ENCODE measurements at places on chromosomes 6 and 20.

- ATAC-seq: no peak
These were observed 53.3 kb downstream of the SLC22A23 start for GRCh38 chr6:3403238-3404173.

- ATAC-seq: no peak
These were observed 73.3 kb downstream of the MAP3K4 start for GRCh38 chr6:161064915-161065314.

DNA sequence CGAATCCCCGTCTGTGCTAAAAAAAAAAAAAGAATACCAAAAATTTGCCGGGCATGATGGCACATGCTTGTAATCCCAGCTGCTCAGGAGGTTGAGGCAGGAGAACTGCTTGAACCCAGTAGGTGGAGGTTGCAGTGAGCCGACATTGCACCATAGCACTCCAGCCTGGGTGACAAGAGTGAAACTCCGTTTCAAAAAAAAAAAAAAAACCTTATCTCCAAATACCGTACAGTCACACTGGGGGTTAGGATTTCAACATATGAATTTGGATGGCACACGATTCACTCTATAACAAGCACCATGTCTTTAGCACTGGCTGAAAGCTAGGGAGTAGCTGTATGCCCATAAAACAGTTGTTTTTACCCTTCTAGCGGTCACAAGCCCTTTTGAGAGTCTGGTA, 3.8 kb downstream of the SMIM13 start:
- ATAC-seq: no peak

DNA sequence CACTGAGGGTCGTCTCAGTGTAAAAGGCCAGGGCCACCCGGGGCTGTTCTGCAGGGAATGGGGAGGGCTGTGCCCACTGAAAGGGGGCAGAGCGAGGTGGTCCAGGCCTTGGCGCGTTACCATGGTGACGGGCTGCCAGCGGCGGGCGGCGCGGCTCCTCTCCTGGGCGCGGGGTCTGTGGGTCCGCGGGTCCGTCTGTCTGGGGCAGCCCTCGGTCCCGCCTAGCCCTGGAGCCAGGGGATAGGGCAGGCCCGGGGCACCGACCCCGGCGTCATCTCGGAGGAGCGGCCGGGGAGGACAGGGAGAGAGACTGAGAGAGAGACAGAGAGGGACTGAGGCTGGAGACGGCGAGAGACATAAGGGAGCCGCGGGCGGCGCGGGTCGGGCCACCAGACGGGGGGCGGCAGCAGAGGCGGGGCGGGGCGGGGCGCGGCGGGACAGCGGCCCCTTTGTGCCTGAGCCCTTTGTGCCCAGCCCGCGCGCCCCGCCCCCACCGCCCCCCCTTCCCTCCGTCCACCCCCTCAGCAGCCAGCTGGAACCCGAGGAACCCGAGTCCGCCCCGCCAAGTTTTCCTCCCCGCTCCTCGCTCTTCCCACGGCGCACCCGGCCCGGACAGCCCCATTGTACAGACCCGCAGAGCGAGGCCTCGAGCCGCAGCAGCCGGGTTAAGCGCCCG, at the start of gene KIAA1755:
Gene KIAA1755, minus strand, starts transcription at position 358 of the 676 bp plus-strand sequence. Its CDS starts 235 bp downstream, at position 123.
- ATAC-seq: peak; percentile 72

DNA sequence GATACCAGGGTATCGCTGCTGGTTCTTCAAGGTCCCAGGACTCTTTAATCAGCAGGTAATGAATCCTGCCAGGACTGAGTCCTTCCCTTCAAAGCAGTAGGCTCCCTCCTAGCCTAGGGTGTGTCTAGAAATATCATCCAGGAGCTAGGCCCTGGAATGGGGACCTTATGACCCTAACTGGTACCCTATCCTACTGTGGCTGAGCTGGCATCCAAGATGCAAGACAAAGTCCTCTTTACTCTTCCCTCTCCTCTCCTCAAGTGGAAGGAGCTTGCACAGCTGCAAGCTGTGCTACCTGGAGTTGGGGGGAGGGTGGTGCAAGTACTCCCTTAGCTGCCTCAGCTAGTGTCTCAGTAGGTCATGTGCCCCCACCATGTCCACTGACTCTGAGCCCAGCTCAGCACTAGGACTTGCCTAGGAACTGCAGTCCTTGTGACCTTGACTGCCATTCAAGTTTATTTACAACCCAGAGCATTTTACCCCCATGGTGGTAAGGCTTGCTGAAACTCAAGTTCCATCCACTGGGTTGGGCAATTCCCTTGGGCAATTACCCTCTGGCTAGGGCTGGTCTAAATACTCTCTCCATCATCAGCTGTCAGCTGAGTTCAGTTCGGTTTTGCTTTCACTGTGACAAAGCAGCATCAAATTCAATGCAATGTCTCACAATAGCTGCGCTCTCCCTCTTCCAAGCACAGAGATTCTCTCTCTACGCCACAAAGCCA, 48.4 kb upstream of the TOP1 start:
- ATAC-seq: no peak

- ATAC-seq: no peak
These were observed 51.0 kb upstream of the CLDN20 start for GRCh38 chr6:155212616-155213380.

- ATAC-seq: no peak
These were observed 1.4 kb downstream of the LTA start for GRCh38 chr6:31573239-31574105.

DNA sequence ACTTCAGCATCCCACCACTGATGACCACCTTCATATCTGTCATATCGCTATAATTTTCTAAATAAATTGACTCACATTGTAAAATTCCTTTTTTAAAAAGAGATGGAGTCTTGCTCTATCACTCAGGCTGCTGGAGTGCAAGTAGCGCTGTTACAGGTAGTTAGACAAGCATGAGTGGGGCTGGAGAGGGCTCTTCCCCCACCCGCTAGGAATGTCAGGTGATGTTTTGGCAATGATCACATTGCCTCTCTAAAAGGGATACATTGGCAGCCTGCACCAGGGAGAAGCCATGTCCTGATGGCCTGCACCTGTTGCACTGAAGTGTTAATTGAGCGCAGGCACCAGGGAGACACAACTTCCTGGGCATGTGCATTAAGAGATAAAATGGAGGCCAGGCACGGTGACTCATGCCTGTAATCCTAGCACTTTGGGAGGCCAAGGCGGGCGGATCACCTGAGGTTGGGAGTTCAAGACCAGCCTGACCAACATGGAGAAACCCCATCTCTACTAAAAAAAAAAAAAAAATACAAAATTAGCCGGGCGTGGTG, 16.9 kb upstream of the SLC22A16 start:
- no peak for ATAC-seq

- ATAC-seq: peak; percentile 72
These were observed 234.7 kb upstream of the ECI2 start for GRCh38 chr6:4370066-4370465.

GRCh38 chr6:134510920-134511319, 193.0 kb upstream of the SGK1 start:
- no peak for ATAC-seq

GRCh38 chr20:39851459-39851858, 837.6 kb downstream of the MAFB start:
- ATAC-seq: no peak

DNA sequence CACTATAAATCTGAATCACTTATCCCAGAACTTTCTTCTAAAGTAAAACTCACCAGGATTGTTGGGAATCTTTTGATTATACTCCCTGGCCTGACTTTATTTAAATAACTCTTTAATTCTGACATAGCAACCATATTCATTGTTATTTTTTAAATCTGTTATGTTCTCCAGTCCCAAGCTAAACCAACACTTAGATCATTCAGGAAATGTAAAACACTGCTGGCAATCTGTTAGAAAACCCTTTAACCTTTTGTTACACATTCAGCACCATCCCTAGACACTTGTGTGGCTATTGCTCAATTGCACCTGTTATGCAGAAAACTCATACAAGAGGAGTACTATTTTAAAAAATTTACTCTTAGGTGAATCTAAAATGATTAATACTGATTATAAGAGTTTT, 101.8 kb upstream of the NHSL1 start:
- ATAC-seq: no peak

- ATAC-seq: no peak
These were observed 290.2 kb downstream of the PHACTR1 start for GRCh38 chr6:13006578-13007300.

DNA sequence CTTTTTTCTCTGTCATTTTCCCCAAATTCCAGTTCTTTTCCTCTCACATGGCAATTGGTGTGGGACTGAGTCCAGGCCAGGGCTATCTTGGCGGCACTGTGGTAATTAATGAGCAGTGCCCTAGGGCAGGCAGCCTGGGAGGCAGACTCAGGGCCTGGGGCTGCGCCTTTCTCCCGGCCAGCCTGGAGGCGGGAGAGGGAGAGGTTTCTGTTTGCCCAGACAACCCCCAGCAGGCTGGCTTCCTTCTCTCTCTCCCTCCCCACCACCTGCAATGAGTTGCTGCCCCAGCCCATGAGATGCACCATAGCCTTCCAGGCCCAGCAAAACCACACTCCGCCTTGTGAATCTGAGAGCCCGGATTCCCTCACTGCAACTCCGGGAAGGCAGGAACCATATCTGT, 15.1 kb upstream of the CCDC167 start:
- ATAC-seq: no peak

DNA sequence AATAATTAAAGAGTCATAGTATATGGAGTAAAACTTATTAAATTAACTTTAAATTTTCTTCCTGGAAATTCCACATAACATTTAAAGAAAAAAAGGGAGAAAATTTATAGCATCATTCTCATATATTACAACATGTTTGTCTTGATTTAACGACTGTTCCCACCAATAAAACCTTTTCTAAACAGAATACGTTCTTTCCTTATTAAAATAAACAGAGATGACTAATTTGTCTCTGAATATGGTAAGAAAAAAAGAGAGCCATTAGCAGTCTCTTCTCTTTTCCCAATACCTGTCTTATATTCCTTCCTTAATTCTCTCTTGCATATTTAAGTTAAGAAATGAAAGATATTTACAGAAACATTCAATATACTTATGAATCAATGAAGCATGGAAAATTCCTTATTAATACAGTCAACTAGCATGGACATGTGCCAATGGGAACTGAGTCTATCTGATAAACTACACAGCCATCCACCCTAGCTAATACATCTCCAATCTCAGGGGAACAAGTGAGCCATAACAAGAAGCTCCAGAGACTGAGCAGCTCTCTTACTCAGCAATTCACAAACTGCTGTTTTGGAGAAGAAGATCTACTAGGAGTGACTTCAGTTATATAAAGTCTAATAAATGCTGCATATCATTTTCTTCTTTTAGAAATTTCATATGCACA, 347.1 kb upstream of the MANEA start:
- ATAC-seq: peak; percentile 35

GRCh38 chr20:23290761-23291574, 59.6 kb upstream of the NXT1 start:
- ATAC-seq: no peak

GRCh38 chr6:167660944-167661551, 165.7 kb upstream of the AFDN start:
- ATAC-seq: no peak

DNA sequence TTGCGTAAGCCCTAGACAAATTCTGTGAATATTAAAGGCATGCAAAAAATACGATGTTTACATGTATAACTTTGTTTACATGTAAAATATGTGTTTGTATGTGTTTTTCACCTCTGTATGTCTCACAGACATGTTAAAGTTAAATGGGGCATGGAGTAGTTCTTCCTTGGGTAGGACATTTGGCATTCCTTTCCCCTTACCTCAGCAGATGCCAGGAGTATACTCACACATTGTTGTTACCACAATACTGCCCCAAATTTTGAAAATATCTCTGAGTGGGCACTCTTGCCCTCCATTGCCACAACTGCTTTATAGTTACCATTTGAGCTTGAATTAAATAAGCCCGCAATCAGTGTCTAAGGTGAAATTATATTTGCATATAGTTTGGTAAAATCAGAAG, 147.5 kb downstream of the MYO6 start:
- ATAC-seq: no peak

- ATAC-seq: no peak
These were observed 17.3 kb downstream of the VSTM2L start for GRCh38 chr20:37920270-37920669.

GRCh38 chr20:54092021-54092420, 21.6 kb upstream of the BCAS1 start:
- no peak for ATAC-seq

DNA sequence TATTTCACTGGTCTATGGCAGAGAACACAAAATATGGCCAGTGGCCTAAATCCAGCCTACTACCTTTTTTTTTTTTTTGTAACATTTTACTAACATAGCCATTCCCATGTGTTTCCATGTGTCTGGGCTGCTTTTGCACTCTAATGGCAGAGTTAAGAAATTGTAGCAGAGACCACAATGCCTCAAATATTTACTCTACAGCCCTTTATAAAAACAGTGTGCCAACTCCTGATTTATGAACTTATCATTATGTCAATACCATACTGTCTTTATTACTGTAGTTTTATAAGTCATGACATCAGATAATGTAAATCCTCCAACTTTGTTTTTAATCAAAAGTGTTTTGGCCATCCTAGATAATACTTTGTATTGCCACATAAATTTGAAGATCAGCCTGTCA, 27.4 kb upstream of the CAP2 start:
- no peak for ATAC-seq

- peak; percentile 99 for ATAC-seq
These were observed 12.9 kb upstream of the ARMC2 start for GRCh38 chr6:108835218-108835850.

DNA sequence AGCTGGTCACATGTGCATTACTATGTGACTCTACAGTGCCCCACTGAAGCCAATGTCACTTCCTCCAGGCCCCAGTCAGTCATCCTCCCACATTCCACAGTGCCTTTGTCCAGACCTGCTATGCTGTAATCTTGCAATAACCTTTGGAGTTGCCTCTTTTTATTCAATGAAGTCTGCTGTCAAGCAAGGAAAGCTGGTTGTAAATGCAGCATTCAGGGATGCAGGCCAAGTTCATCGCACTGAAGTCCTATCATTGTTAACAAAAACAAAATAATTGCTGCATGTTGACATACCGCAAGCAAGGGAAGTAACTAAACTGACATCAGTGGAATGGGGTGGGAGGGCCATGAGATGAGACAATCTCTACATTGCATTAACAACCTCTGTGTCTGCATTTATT, 131.2 kb upstream of the CDYL start:
- ATAC-seq: no peak

- ATAC-seq: no peak
These were observed 10.1 kb downstream of the SLC22A2 start for GRCh38 chr6:160248538-160248937.

DNA sequence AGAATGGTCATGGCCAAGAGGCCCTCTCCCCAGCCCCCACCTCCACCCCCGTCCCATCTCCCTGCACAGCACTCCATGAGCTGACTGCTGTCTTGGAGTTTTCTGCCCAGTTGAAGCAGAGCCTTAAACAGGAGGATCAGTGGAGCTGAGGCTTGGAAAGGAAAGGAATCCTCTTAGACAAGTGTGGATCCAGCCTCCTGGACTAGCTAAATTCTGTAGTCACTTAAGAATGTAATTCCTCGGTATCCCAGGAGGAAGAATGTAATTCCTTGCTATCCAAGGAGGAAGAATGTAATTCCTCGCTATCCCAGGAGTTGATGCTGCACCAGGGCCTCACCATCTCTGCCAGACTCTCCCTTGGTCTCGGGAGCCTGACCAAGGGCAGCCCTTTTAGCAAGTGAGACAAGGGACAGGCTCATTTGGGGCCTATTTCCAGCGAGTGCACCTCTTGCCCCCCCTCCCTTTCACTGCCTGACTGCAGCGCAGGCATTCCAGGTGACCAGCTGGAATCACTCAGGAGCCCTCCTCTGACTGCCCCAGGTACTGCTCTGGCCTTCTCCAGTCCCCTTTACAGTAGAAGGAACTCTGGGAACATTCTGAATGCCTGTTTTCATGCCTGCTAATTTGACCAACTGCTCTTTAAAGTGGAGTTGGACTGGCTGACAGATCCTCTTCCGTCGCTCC, 76.2 kb downstream of the TCP11 start:
- ATAC-seq: no peak

- no peak for ATAC-seq
These were observed 56.2 kb downstream of the ADGRF1 start for GRCh38 chr6:46985943-46986342.

GRCh38 chr6:15573384-15573783, 89.4 kb downstream of the DTNBP1 start:
- ATAC-seq: no peak
